ENCODE measurements at places on chromosomes 12 and 14.

DNA sequence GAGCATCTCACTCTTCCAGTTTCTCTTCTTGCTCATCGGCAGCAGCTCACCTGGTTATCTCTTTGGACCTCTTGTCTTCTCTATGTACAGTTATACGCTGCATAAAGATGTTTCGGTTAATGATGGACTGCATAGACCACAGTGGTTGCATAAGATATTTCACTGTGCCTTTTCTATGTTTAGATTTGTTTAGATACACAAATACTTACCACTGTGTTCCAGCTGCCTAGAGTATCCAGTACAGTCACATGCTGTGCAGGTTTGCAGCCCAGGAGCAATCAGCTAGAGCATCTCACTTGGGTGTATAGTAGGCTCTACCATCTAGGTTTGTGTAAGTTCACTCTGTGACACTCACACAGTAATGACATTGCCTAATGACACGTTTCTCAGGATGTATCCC is 57.6 kb downstream of the FBXL14 start:
- no peak for DNase-seq

GRCh38 chr14:74913986-74914573 is 9.0 kb downstream of the RPS6KL1 start:
- DNase-seq: no peak

- DNase-seq: no peak
Measured at GRCh38 chr12:27537855-27538675, 14.1 kb downstream of the PPFIBP1 start.

- no peak for DNase-seq
Measured at GRCh38 chr14:52836063-52836462, 44.7 kb upstream of the GNPNAT1 start.

- no peak for DNase-seq
Measured at GRCh38 chr12:108322998-108323397, 16.1 kb downstream of the CMKLR1 start.

DNA sequence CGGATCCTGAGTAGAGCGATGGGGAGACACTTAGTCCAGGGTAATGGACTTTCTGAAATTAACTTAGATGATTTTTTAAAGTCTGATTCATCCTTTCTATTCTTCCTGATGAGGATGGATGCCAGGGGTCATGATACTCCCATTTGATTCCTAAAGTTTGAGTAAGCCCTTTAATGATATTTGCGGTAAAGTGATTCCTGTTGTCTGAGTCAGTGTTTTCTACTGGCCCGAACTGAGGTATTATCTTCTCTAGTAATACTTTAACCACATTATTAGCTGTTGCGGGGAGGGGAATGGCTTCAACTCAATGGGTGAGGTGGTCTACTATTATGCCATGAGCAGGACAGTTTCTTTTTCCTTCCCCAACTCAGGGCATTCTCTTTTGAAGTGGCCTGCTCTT is 111.6 kb downstream of the RIN3 start:
- DNase-seq: no peak

DNA sequence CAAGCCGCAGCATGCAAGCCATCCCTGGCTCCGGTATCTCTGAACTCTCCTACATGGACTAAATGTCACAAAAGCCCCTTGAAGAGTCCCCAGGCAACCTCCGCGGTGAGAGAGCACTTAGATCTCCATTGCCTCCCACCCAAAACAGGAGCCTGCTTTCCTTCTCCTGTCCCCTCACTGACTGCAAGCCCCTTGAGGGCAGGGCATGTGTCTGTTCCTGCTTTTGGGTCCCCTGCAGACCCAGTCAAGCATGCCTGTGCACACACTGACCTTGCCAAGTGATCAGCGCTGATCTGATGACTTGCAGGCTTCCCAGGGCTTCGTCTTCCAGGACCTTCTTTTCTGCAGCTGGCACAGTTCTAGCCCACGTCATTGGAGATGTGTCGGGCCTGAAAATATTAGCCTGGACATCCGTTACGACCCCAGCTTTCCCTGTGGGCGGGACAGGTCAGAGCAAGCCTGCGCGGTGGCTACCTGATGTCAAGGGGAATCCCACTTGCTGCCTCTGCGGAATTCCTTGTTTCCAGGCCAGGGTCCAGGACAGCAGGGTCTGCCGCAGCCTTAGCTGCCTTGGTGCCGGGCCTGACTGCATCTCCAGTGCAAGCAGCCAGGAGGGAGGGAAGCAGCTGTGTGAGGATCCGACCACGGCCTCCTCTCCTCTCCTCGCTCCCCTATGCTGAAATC is 92.5 kb downstream of the FBXL14 start:
- no peak for DNase-seq

GRCh38 chr14:83147006-83147405 is 1613.4 kb upstream of the SEL1L start:
- no peak for DNase-seq

GRCh38 chr12:58105225-58106119 is 164.1 kb downstream of the ATP23 start:
- DNase-seq: no peak

GRCh38 chr14:24958271-24958670 is 91.7 kb downstream of the STXBP6 start:
- DNase-seq: no peak

DNA sequence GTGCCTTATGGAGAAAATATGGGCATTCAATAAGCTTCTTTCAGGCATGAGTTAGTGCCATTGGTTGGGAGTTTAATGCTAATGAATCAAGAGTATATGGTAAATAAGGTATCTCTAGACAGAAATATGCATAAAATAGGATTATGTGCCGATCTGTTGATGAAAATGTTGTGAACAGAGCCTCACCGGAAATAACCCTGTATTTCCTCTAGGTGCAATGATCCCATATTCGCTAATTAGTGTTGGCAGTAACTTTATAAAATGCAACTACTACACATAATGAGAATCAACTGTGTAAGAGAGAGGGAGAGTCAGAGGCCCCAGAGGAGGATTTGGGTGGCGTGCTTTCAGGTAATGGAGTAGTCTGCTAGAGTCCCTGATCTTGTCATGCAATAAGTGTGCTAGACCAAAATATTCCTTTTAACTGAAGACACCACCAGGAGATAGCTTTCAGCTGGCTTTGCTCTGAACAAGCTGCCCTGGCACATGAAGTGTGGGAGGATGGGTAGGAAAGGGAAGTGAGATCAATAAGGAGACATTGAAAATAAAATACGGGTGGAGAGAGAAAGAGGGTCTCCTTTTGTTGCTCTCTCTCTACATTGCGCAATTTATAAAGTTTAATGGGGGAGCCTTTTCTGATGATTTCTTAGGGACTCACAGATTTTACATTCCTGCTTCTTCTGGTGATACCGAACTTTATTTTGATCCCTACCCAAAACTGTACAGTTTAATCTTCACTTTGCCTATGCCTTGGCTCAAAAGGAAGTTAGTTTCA is 68.6 kb upstream of the PLXNC1 start:
- DNase-seq: no peak

DNA sequence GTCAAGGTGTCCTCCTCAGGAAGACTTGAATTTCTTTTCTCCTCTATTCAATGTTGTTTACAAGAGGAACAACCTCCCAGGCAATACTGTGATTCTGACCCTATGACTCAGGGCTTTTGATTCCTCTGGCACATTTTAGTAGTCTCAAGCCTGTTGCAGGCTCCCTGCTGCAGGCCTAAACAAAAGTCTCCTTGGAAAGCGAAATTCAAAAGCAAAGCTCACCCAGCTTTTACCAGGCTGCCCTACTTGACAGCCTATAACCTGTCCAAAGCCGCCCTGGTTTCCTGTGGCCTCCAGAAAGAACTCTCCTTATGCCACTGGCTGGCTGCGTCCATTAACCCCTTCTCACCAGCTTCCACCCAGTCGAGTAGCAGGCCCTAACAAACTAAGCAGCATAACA is 11.6 kb downstream of the FGD6 start:
- no peak for DNase-seq

Data from activated effector memory CD4-positive, alpha-beta T cell treated with Interleukin-2 at 50 U/mL for 16 hours (primary cell).